ENCODE measurements at places on chromosomes 2 and 18.

GRCh38 chr2:60516383-60516811, 37.1 kb downstream of the BCL11A start:
- peak; percentile 4 for DNase-seq

DNA sequence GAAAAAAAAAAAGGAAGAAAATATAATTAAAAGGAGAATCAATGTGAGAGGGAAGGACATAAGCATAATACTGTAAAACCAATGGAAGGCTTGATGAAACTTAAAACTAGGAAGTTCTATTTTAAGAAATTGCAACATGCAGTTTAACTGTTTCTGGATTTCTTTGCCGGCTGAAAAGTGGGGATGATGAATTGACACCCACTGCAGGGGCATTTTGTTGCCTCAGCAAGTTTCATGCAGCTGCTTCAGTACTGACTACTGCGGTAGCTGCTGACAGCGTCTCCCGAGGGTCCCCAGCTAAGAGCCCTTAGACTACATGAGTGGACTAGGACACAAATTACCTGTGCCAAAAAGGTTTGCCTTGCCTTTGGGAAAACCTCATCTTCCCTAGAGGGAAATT, 69.2 kb downstream of the B3GNT2 start:
- DNase-seq = no peak

GRCh38 chr2:37944268-37944667, 19.2 kb downstream of the RMDN2 start:
- DNase-seq = no peak

- no peak for DNase-seq
Measured at GRCh38 chr2:58645017-58645416, 403.9 kb upstream of the FANCL start.

DNA sequence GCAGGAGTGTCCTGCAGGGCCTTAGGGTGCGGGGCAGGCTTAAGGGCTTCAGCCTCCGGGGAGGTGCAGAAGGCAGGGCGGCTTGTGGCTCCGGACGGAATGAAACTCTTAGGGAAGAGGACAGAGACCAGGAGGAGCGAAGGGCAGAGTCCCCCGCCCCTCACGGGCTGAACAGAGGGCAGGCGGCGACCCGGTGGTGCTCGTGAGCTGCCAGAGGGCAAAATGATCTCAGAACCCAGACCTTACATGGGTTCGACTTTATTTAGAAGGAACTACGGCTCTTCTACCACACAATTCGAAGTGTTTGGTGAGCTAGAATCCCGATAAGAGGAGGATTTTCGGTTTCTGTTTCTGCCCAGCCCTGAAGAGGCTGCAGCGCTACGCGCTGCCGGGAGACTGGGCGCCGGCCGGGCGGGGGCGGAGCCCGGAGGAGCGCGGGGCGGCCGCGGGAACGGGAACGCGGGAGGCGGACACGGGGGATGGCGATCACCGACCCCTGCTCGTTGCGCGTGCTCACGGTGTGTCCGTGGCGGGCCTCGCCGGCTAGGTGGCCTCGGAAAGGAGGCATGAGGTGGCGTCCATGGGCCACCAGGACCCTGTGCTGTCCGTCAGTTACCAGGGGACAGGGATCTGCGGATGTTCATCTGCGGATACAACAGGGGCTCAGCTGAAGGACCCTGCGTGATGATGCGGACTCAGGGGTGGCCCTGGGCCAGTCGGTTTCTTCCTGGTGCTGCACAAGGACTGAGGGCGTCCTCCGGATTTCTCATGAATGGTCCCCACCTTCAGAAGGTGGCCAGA, 4.2 kb upstream of the SP100 start:
- peak; percentile 48 for DNase-seq

DNA sequence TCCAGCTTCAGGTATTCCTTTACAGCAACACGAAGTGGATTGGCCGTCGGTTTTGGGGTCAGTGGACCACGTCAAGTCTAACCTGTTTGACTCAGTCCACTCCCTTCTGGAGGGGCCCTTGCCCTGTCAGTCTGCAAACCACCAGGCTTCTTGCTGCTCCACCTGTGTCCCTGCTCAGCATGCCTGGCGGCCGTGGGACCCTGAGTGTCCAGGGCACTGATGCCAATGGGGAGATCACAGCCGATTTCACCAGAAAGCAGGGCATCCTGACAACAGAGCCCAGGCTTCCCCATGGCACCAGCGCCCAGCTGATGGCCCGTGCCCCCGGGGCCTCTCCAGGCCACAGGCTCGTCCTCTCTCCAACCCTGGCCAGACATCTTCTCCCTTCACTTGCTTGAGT, 41.2 kb upstream of the HS6ST1 start:
- DNase-seq = no peak

DNA sequence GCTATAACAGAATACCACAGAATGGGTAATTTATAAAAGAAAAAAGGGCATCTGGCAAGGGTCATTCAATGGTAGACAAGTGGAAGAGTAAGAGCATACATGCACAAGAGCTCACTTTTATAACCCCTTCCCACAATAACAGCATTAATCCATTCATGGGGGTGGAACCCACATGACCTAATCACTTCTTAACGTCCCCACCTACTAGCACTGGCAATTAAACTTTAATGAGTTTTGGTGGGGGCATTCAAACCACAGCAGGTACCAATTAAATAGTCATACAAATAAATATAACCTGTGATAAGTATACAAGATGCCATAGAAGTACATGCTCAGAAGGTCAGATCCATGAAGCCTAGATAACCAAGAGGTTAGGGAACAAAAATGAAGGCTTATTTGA, 48.6 kb downstream of the ROCK1 start:
- no peak for DNase-seq

- no peak for DNase-seq
Measured at GRCh38 chr2:240463274-240463865, 27.9 kb downstream of the GPC1 start.

- DNase-seq = no peak
Measured at GRCh38 chr2:227320305-227321094, 4.6 kb upstream of the MFF start.

- no peak for DNase-seq
Measured at GRCh38 chr2:205957452-205958154, 128.4 kb downstream of the INO80D start.

GRCh38 chr2:172397148-172397834, 30.1 kb upstream of the ITGA6 start:
- DNase-seq = no peak

DNA sequence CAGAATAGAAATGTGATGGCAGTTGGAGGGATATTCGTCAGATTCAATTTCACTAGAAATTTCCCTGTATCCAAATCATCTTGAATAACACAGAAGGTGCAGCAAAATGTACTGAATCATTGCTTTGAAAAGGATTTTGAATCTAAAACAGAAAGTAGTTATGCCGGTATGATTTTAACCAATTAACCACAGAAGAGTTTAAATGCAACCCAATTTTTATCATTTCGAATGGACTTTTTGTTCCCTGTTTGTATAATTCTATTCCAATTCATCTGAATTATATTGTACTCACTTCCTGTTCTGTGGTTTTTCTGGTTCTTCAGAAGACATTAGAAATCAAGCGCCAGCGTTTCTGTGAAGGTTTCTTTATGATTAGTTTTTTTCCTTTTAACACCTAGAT, 190.4 kb downstream of the MYO3B start:
- no peak for DNase-seq

DNA sequence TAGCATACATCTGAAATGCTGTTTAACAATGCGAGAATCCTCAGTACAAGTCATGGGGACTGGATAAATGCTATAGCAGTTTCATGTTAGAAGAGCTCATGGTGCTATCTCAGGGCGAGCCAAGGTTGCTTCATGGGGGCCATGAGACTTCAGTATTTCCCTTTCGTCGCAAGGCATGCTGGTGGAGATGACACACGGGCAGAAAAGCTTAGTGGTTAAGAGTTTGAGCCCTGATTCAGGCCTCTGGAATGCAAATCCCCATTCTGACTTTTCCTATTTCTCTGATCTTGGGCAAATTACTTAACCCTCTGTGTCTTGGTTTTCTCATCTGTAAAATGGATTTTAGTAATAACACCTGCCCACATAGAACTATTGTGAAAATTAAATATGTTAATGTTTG, 57.4 kb upstream of the EPHA4 start:
- peak; percentile 77 for DNase-seq

DNA sequence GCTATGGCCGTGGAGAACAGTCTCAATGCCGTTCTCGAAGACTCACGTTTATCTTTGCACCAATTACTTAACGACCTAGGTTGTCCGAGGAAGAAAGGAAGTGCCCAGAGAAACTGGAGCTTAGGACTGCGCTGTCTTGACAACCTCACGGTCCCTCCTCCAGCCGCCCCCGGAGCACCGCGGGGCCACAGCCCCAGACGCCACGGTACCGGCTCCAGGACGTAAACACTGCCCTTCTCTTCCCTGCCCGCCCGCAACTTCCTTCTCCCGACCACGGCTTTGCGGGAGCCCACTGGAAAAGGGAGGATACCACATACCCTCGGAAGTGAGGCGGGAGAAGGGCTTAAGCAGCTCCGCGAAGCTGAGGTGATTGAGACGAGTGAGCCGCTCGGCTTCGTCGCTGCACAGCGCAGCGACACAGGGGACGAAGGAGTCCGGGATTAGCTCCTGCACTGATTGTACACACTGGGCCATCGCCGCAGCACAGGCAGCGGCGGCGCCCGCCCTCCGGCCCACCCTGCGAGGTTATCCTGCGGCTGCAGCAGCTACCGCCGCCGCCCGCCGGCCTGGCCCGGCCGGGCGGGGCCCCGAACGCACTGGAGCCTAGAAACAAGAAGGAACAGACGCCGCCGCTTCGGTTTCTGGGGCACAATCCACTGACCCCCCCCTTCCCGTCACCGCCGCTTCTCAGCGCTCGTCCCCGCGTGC, 483 bp downstream of the TRAPPC8 start:
- DNase-seq = no peak

- no peak for DNase-seq
Measured at GRCh38 chr18:49876536-49876935, 63.2 kb upstream of the ACAA2 start.

DNA sequence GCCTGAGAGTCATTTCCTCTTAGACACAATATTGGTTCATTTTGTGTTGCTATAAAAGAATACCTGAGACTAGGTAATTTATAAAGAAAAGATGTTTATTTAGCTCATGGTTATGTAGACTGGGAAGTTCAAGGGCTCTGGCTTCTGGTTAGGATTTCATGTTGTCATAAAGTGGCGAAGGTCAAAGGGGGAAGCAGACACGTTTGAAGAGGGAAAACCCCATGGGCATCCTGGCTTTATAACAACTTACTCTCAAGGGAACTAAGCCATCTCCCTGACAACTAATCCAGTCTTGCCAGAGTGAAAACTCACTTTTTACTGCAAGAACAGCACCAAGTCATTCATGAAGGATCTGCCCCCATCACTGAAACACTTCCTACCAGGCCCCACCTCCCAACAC, 89.7 kb upstream of the RNF152 start:
- no peak for DNase-seq

DNA sequence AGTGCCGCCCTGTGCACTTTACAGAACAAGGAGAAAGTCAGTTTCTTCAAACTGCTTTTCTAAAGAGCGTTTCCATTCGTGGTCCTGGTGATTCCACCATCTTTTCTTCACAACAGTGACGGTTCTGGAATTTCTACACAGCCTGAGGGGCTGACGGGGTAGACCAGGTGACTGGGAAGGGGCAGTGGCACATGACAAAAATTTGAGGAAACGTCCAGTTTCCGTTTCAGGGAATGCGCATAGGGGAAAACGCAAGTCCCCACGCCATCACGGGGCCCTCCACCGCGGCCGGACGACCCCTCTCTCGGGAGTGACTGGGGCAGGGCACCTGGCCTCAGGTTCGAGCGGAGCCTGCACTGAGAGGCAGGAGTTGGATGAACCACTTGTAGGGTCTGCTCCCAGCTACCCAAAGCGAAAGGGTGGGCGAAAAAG, 980 bp upstream of the SPTBN1 start:
- DNase-seq = no peak

GRCh38 chr2:30237239-30237965, 6.1 kb downstream of the LBH start:
- no peak for DNase-seq

DNA sequence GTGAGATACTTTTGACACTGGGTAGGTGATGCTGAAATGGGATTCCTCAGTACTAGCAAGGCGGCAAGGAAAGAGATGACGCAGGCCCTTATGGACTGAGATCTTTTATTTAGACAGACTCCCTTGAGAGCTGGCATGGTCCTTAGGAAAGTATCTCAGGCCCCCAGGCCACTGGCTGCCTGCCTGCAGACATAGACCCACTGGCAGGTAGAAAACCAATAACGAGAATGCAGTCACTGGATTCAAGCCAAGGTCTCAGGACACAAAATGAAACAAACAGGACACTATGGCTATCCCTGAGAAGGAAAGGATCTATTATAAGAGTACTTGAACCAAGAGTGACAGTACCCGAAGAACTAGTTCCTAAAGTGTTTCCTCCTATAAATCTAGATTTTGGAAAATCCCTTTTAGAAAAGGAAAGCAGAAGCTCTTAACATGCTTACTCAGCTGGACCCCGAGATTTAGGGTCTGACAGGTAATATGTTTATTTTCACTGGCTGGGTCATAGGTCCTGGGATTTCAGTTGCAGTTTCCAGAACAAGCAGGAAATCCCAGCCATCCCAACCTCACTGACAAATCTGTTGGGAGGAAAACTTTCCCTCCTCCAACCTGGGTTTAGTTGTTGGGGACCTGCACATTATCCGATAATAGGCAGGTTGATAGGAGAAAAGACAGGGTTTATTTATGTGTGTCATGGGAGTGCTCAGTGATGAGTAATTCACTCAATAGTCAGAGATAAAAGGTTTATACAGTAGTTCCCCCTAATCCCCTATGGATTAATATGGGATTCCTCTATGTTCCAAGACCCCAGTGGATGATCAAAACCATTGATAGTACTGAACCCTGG, 44.5 kb downstream of the COMMD1 start:
- DNase-seq = no peak

GRCh38 chr2:148842050-148842449, 33.0 kb upstream of the KIF5C start:
- no peak for DNase-seq

- peak; percentile 58 for DNase-seq
Measured at GRCh38 chr2:101175991-101176390, 24.8 kb upstream of the TBC1D8 start.

- no peak for DNase-seq
Measured at GRCh38 chr18:56565046-56565445, 73.3 kb downstream of the TXNL1 start.

- peak; percentile 96 for DNase-seq
Measured at GRCh38 chr2:29113891-29114321, 1.3 kb upstream of the CLIP4 start.

GRCh38 chr18:27558388-27559155, 373.5 kb upstream of the CHST9 start:
- DNase-seq = no peak

- no peak for DNase-seq
Measured at GRCh38 chr2:4020649-4021048, 317.3 kb downstream of the DCDC2C start.

GRCh38 chr18:61939046-61939674, 46.4 kb upstream of the RNF152 start:
- DNase-seq = no peak

All from RCC 7860 (cell line).